ENCODE measurements at places on chromosomes 7 and 10. TPM values are rescaled to one million over a fixed set of nuclear protein-coding genes. Genes with fewer than 3 reads are reported as not detected.

HIBADH gene
- total RNA-seq: 13.1 TPM

- no peaks in the 10 kb centered on the region for H3K27me3 ChIP-seq
- no peak overlapping the region for H3K4me3 ChIP-seq
- H3K36me3 ChIP-seq: no peaks in the 10 kb centered on the region
- no peak overlapping the region for H3K27ac ChIP-seq
- no peaks in the 10 kb centered on the region for H3K4me1 ChIP-seq
- DNase-seq: no peak
These were observed 302.7 kb upstream of the MEOX2 start for GRCh38 chr7:15989194-15989593.

GRCh38 chr7:132049462-132050304 is 493.3 kb upstream of the PODXL start:
- peak; percentile 52 for DNase-seq
- H3K27ac ChIP-seq: no peak overlapping the region
- no peaks in the 10 kb centered on the region for H3K36me3 ChIP-seq
- H3K27me3 ChIP-seq: peaks cover 5% of the 10 kb centered on the region

DNA sequence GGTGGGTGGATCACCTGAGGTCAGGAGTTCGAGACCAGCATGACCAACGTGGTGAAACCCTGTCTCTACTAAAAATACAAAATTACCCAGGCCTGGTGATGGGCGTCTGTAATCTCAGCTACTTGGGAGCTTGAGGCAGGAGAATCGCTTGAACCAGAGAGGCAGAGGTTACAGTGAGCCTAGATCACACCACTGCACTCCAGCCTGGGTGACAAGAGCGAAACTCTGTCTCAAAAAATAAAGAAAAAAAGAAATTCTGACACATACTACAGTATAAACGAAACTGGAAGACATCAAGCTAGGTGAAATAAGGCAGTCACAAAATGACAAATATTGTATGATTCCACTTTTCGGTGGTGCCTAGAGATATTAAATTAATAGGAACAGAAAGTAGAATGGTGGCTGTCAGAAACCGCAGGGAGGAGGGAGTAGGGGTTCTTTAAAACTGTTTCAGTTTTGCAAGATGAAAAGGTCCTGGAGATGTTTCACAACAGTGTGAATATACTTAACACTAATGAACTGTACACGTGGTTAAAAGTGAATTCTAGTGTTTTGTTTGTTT is 23.2 kb downstream of the PILRA start:
- H3K4me1 ChIP-seq: peaks cover 21% of the 10 kb centered on the region
- peak overlapping the region; percentile 95 for H3K27ac ChIP-seq
- H3K36me3 ChIP-seq: no peaks in the 10 kb centered on the region
- DNase-seq: peak; percentile 86
- peaks cover 34% of the 10 kb centered on the region for H3K27me3 ChIP-seq

SPDYE3 gene
- not detected for total RNA-seq

ZC3HAV1L gene
- total RNA-seq: 17.9 TPM

GRCh38 chr10:102395400-102396316 is at the start of gene NFKB2:
Gene NFKB2 (plus strand): TSS chr10:102395705. CDS start chr10:102395960, 255 bp downstream.
- peak within 1 kb of the TSS; percentile 84 for H3K4me3 ChIP-seq
- DNase-seq: peak; percentile 90
- no peaks in the 10 kb centered on the region for H3K27me3 ChIP-seq
- peaks cover 44% of the 10 kb centered on the region for H3K4me1 ChIP-seq
- H3K36me3 ChIP-seq: peaks cover 26% of the 10 kb centered on the region

- DNase-seq: peak; percentile 81
- H3K4me1 ChIP-seq: peaks cover 34% of the 10 kb centered on the region
- no peaks in the 10 kb centered on the region for H3K27me3 ChIP-seq
- H3K36me3 ChIP-seq: peaks cover 11% of the 10 kb centered on the region
- peak within 1 kb of the TSS; percentile 87 for H3K4me3 ChIP-seq
These were observed at the start of gene CREB3L2 for GRCh38 chr7:138001529-138002095. Gene CREB3L2 (minus strand): TSS chr7:138002086. CDS start chr7:138001705, 381 bp downstream.

- H3K4me3 ChIP-seq: no peak overlapping the region
- no peak for DNase-seq
- no peak overlapping the region for H3K27ac ChIP-seq
- no peaks in the 10 kb centered on the region for H3K27me3 ChIP-seq
- H3K36me3 ChIP-seq: no peaks in the 10 kb centered on the region
These were observed 143.6 kb downstream of the AGMO start for GRCh38 chr7:15418264-15418663.

DNA sequence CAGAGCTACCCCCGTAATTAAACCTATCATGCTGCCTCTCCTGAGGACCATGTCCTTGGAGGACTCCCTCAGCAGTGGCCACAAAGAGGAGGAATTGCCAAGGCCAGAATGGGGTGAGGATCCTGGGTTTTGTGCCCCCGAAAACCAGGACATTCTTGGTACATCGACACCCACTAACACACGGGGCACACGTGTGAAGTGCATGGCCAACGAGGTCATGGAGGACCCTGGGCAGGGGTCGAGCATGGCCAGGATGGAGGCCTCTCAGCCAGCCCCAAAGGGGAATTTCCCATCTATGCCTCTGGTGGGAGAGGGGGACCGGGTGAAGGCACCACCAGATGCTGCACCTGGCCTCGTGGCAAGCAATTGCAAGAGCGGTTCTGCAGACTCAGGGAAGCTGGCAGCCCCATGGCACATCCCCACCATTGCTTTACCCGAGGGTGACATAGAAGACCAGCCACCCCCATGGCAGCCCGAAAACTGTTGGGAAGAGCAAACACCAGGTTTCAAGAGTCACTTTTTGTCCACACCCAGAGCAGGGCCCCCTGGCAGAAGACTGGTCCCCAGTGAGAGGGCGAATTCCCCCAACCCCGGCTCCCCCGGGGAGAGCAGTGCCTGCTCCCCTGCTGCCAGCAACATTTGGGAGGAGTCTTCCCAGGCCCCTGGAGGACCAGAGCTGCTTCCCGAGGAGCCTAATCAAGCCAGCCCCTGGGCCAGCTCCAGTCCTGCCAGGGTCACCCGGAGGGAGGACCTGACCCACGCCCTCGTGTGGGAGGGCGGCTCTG is 26.4 kb downstream of the C10orf71 start:
- H3K4me3 ChIP-seq: no peak overlapping the region
- H3K4me1 ChIP-seq: no peaks in the 10 kb centered on the region
- H3K27me3 ChIP-seq: peaks cover 2% of the 10 kb centered on the region
- H3K36me3 ChIP-seq: no peaks in the 10 kb centered on the region
- H3K27ac ChIP-seq: no peak overlapping the region
- no peak for DNase-seq

STEAP1 gene
- total RNA-seq: not detected

GRCh38 chr10:80540981-80541750 is 3.5 kb downstream of the SH2D4B start:
- DNase-seq: no peak
- H3K4me3 ChIP-seq: peak overlapping the region; percentile 6
- peak overlapping the region; percentile 16 for H3K27ac ChIP-seq
- peaks cover 20% of the 10 kb centered on the region for H3K4me1 ChIP-seq
- peaks cover 3% of the 10 kb centered on the region for H3K27me3 ChIP-seq
- H3K36me3 ChIP-seq: peaks cover 2% of the 10 kb centered on the region

EBF3 gene
- not detected for total RNA-seq

ANAPC16 gene
- total RNA-seq: 67.6 TPM

DNA sequence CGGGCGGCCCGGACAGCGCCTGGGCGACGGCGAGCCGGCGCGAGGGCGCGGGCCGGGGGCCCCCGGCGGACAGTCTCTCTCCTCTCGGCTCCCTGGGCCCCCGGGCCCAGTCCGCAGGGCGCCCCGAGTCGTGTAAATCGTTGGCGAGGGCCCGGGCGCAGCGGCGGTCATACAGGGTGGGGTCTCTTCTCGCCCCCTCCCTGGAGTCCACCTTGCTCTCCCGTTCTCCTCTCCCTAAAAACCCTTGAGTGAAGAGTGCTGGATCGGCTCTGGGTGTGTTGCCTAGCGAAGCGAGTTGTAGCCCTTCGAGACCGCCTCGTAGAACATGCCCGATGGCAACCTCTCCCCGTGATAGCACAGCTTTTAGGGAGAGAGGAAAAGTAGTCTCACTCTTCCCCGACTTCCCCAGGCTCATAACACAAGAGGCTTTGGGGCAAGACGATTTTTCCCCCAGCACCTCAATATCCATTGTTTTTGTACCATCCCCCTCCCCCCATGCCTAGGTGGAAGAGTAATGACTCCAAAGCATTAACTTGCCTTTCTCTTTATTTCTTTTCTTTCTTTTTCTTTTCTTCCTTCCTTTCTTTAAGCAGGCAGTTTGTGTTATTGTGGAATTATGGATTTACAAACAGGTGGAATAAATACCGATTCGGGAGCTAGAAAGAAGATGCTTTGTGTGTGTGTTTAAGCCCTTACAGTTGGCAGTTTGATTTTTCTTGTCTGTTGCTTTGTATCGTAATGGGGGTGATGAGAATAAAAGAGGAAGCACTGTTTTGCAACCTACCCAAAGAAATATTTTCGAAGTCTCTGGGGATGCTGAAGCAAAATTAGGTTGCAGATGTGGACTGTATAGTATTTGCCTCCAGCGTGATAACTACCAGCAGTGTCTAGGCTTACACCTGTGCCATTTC is 822 bp downstream of the SHOC2 start:
- H3K27me3 ChIP-seq: no peaks in the 10 kb centered on the region
- peak overlapping the region; percentile 81 for H3K27ac ChIP-seq
- peaks cover 47% of the 10 kb centered on the region for H3K4me1 ChIP-seq
- DNase-seq: peak; percentile 55
- H3K36me3 ChIP-seq: peaks cover 10% of the 10 kb centered on the region

- H3K4me3 ChIP-seq: no peak overlapping the region
- H3K27ac ChIP-seq: no peak overlapping the region
- no peaks in the 10 kb centered on the region for H3K36me3 ChIP-seq
- H3K4me1 ChIP-seq: peaks cover 8% of the 10 kb centered on the region
These were observed 127.9 kb upstream of the STK17A start for GRCh38 chr7:43454936-43455518.

DNA sequence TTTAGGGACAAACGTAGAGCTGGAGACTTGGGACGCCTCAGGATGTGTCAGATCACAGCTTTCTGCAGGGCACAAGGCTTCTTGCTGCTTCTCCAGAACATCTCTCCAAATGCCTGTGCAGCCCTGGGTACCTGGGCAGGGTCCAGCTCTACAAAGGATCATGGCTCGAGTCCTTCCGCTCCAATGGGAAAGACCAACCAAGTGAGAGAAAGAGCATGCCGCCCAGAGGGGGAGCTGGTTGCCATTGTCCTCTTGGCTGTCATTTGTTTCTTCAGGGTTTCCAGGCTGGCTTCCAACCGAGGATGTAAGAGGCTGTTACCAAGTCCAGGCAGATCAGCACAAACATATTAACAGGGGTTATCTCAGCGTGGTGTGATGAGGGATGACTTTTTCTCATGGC is 5.6 kb upstream of the LEP start:
- H3K36me3 ChIP-seq: peaks cover 20% of the 10 kb centered on the region
- H3K4me3 ChIP-seq: no peak overlapping the region
- H3K27me3 ChIP-seq: peaks cover 13% of the 10 kb centered on the region
- peaks cover 12% of the 10 kb centered on the region for H3K4me1 ChIP-seq
- DNase-seq: no peak
- H3K27ac ChIP-seq: no peak overlapping the region

GRCh38 chr7:93218997-93219827 is 7.1 kb downstream of the HEPACAM2 start:
- peaks cover 45% of the 10 kb centered on the region for H3K27me3 ChIP-seq
- no peak overlapping the region for H3K4me3 ChIP-seq
- no peaks in the 10 kb centered on the region for H3K36me3 ChIP-seq

VWDE gene
- 4.6 TPM for total RNA-seq

DNA sequence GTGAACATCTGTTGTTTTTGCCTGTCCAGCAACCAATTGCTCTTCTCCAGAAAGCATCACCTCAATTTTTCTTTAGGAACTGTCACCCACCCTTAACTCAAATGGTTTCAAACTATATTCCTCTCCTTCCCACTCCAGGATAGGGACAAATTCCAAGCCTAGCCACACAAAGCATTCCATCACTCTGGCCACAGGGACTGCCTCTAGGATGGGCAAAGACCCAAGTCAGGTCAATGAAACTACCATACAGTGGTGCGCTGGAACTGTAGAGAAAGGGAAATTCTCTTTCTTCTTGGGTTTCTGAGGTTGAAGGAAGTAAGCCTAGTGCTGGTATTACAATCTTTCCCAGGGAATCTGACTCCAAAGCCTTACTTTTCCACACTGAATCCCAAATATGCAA is 3.6 kb downstream of the MICU1 start:
- H3K27ac ChIP-seq: no peak overlapping the region
- peaks cover 3% of the 10 kb centered on the region for H3K36me3 ChIP-seq
- peaks cover 7% of the 10 kb centered on the region for H3K4me1 ChIP-seq
- no peaks in the 10 kb centered on the region for H3K27me3 ChIP-seq
- no peak overlapping the region for H3K4me3 ChIP-seq
- no peak for DNase-seq

DNA sequence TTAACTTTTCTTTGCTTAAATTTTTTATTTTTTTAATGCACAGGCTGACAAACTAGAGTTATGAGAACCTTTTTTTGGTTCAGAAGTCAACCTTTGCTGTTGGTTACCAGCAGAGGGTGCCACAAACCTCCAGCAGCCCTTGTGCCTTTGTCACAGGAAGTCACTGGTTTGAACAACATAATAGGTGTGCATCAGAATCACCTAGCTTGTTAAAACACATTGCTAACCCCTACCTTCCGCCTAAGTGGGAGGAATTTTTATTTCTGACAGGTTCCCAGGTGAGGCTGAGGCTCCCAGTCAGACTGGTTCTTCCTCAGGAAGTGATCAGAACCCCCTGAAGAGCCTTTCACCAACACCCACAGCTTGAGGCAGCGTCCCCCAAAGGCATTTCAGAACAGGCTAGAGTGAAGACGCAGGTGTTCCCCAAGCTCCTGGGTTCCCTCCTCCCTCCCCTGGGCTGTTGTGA is 22.6 kb upstream of the VDAC2 start:
- no peaks in the 10 kb centered on the region for H3K27me3 ChIP-seq
- no peak overlapping the region for H3K4me3 ChIP-seq
- peak overlapping the region; percentile 67 for H3K27ac ChIP-seq
- peaks cover 13% of the 10 kb centered on the region for H3K4me1 ChIP-seq

DNA sequence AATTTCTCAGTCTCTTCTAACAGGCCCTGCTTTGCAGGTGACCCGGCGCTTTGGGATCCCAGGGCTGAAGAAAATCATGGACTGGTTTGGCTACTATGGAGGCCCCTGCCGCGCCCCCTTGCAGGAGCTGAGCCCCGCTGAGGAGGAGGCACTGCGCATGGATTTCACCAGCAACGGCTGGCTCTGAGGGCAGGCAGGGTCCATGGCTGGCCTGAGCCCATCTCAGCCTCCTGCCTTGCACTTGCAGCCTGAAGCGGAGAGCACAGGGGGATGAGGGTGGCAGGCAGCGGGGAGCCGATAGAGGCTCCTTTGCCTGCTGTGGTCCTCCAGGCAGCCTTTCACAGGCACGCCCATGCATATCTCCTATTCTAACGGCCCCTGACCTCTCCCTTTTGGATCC is 21.8 kb downstream of the MORN4 start:
- no peak for DNase-seq
- peaks cover 3% of the 10 kb centered on the region for H3K27me3 ChIP-seq
- H3K27ac ChIP-seq: no peak overlapping the region
- H3K4me1 ChIP-seq: no peaks in the 10 kb centered on the region
- H3K4me3 ChIP-seq: no peak overlapping the region
- H3K36me3 ChIP-seq: no peaks in the 10 kb centered on the region

Data from activated CD8-positive, alpha-beta memory T cell treated with anti-CD3 and anti-CD28 coated beads, Interleukin-2, amount 10 ng/mL, durations not matched to agents 7 days and 5 days (primary cell).